Cortex of kidney (tissue), 1 donor: ENCODE measurements at places on chromosomes 1 and 21.

- no peak for DNase-seq
Measured at GRCh38 chr1:221356693-221357092, 385.2 kb downstream of the DUSP10 start.

DNA sequence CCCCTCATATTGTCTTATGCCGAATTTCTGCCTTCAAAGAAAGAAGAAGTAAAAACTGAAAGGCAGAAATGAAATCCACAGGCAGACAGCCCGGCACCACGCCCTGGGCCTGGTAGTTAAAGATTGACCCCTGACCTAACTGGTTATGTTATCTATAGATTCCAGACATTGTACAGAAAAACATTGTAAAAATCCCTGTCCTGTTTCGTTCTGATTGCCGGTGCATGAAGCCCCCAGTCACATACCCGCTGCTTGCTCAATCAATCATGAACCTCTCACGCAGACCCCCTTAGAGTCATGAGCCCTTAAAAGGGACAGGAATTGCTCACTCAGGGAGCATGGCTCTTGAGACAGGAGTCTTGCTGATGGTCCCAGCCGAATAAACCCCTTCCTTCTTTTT lies 49.3 kb downstream of the JMJD4 start:
- no peak for DNase-seq

DNA sequence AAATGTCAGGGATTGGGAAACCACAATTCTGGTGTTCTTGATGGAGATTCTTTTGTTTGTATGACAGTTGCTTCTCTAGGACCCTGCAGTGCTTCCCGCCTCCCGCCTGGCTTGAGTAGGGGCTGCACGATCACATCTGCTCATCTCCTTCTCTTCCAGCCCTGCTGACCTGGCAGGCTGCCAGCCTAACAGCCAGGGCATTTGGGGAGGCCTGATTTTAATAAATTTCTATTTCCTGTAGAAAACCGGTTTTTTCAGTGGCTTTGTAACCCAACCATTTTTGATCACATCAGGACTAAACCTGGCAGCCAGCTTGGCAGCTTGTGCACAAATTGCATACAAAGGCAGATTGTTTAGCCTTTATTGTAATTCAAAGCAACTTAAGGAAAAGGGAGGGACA lies 78.9 kb downstream of the UBE2U start:
- no peak for DNase-seq

DNA sequence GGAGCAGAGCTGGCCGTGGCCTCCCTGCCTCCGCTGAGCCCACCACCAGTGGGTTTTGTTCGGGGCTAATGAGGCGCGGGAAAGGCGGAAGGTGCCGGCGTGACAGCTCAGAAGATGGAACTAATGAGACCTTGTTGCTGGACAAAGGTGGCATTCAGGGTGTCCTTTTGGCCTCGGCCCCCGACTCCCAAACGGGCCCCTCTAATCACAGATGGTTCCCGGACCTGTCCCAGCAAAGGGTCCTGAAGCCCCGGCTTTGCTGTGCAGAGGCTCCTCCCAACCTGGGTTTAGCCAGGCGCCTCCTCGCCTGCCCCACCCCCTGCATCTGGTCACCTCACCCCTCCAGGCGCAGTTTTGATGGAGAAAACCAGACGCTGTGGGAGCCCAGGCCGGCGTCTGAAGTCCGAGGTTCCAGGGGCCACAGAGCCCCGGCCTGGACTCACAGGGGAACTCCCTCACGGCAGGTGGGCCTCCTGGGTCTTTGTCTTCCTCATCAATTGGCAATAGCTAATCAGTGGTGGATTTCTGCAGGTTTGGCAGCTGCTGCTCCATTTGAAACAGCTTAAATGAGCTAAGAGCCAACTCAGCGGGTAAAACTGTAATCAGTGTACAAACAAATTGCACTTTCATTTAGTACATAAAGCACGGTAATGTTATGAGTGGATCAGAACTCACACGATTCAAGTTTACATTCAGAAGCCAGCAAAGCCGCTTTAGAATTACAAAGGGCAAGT lies 44.3 kb upstream of the ADARB1 start:
- DNase-seq = no peak

GRCh38 chr1:213423041-213423440 lies 372.0 kb downstream of the RPS6KC1 start:
- no peak for DNase-seq

GRCh38 chr1:235947989-235948388 lies 81.3 kb upstream of the LYST start:
- no peak for DNase-seq

DNA sequence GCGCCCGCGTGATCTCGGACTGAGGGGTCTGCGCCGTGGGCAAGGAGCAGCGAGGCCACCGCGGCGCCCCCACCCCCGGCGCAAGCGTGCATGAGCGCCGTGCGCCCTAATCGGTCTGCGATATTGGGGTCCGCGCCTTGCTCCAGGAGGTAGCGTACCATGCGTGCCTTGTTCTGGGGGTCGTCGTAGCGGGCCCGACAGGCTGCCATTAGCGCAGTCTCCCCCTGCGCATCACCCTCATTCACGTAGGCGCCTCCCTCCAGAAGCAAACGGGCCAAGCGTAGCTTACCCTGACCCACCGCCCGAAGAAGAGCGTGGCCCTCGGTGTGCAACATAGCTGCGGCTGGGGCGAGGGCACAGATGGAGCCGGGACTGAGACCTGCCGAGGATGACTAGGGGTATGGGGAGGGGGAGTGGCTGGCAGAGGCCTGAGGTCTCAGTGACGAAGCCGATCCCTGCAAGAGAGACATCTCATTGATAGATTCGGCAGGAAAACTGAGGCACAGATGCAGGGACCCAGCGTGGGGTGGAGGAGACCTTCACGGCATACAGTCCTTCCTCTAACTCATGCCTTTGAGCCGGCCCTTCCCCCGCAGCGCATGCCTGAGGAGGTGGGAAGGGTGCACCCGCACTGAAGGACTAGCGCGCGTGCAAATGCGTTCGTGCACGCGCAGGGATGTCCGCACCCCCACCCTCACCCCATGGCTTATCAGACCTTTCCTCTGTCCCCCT lies 2.8 kb downstream of the ANKRD34A start:
- DNase-seq = no peak

- DNase-seq = no peak
Measured at GRCh38 chr1:36448530-36449056, 1.7 kb downstream of the OSCP1 start.

DNA sequence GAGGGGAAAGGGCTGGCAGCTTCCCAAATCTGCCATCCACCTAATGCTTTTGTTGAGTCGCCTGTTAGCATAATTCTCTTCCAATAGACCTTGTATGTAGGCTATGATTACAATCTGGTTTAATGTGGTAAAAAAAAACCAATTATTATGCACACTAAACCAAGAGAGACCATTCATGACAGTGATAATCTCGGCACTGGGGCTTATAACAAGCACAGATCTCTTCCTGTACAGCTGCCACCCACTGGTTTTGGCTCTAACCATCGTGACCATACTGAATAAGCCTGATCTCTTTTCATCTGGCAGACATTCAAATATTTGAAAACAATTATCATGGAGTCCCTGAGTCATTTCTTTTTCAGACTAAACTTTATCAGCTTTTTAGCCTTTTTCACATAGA lies 12.0 kb upstream of the SYT14 start:
- no peak for DNase-seq
